LoVo (cell line): ENCODE measurements at places on chromosomes 6 and 20.

DNA sequence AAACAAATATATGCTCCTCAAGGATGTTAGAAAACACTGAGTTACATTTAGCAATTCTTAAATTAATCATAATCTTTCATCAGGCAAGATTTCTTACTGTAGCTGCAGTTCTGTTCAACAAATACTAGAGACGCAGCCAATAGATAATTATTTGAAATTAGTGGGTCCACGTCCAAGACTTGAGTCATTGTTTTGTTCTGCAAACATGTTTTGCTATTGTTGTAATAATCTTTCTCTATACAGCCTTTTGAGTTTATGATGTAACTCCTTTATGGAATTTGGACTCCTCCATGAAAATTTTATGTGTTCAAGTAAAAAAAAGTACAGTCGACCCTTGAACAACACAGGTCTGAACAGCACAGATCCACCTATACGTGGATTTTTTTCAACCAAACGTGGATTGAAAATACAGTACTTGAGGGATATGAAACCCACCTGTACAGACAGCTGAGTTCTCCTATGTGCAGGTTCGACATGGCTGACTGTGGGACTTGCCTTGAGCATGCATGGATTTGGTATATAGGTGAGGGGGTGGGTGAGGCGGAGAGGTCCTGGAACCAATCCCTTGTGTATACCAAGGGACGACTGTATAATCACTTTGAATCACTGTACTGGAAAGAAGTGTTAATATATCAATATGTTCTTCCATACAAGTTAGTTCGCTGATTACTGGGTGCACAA, 41.3 kb upstream of the SLC22A16 start:
- DNase-seq, result no peak

DNA sequence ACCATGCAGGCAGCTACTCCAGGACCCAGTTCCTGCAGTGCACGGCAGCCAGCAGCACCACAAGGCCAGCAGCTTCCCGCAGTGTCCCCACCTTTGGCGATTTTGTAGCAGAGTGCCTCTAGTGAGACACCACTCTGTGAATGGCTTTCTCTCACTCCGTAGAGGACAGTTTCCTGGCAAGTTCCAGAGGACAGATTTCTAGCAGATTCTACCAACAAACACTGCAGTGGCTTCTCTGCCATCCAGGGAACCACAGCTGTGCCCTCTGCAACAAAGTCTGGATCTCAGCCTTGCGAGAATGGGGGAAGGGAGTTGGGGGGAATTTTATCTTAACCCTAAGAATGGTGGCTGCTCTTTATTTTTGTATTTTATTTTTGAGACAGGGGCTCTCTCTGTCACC, 28.7 kb downstream of the SNHG17 start:
- DNase-seq, result no peak

- DNase-seq, result no peak
These were observed 842 bp downstream of the POLR1C start for GRCh38 chr6:43517505-43518357.

GRCh38 chr6:30793521-30794194, 49.3 kb upstream of the IER3 start:
- DNase-seq, result no peak

- DNase-seq, result no peak
These were observed 46.8 kb downstream of the CHMP4B start for GRCh38 chr20:33857722-33858563.

DNA sequence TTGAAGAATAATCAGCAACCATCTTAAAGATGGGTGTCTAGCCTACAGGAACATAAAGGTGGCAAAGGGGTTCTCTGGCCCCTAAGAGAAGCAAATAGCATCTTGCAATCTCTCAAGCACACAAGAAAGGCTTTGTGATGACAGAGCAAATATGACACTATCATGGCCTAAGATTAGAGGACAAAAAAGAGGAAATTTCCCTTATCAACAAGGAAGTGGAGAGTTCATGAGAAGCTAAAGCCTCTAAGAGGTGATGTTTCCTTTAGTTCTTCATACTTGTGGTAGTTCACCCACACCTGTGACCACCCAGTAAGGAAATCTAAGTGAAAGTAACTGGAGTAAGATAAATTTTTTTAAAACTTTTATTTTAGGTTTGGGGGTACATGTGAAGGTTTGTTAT, 88.4 kb downstream of the OLIG3 start:
- no peak for DNase-seq

DNA sequence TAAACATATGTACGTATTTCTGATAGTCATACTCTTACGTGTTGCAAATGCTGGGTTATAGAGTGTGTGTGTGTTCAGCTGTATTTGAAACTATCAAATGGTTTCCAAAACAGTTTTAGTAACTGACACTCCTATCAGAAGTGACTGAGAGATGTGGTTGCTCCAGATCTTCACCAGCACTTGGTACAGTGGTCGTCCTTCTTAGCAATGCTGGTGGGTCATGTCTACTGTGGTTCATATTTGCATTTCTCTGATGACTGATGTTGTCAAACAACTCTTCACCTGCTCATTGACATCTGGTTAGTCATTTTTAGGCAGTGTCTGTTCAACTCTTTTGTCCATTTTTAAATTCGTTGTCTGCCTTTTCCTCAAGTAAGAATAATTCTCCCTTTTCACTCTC, 259.3 kb downstream of the KIF16B start:
- DNase-seq, result no peak

GRCh38 chr6:33126101-33126714, 50.4 kb downstream of the HLA-DPB1 start:
- peak; percentile 9 for DNase-seq

- DNase-seq, result no peak
These were observed 5.4 kb downstream of the FBXL4 start for GRCh38 chr6:98942263-98942803.

DNA sequence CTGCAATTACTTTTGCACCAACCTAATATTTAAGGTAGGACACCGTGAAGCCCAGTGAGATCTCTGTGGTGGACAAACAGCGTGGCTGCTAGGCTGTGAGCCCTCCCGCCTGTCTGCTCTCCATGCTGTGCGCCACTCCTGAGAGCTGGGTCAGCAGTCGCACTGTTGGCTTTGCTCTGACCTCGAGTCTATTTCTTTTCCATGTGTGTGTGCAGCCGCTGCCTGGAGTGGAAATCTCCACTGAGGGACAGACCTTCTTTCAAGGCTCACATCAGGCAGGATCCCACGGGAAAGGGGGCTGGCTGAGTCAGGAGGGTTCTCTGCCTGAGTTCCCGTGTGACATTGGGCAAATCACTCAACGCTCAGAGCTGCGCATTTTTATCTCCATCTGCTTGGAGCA, 27.1 kb downstream of the RIPOR3 start:
- DNase-seq, result no peak

- no peak for DNase-seq
These were observed 954.4 kb downstream of the PHF3 start for GRCh38 chr6:64589961-64590360.

DNA sequence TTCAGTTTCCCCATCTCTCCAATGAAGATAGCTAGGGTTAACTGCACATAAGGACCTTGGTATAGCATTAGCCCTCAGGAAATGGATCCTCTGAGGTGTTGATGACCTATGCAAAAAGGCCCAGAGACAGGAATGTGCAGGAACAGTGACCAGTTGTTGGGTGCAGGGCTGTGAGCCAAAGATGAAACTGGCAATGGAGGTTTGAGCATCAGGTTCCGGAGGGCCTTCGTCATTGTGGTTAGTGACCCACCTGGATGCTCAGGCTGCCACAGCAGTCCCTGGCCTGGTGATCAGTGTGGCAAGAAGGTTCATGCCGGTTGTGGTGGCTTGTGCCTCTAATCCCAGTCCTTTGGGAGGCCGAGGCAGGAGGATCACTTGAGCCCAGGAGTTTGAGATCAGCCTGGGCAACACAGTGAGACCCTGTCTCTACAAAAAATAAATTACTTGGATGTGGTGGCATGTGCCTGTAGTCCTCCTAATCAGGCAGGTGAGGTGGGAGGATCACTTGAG, 43.7 kb downstream of the TM9SF4 start:
- no peak for DNase-seq

- no peak for DNase-seq
These were observed 45.3 kb downstream of the NINL start for GRCh38 chr20:25539742-25540672.

GRCh38 chr20:10263385-10264165, 44.9 kb downstream of the SNAP25 start:
- no peak for DNase-seq

- DNase-seq, result no peak
These were observed 13.3 kb downstream of the PKHD1 start for GRCh38 chr6:52074155-52074554.

DNA sequence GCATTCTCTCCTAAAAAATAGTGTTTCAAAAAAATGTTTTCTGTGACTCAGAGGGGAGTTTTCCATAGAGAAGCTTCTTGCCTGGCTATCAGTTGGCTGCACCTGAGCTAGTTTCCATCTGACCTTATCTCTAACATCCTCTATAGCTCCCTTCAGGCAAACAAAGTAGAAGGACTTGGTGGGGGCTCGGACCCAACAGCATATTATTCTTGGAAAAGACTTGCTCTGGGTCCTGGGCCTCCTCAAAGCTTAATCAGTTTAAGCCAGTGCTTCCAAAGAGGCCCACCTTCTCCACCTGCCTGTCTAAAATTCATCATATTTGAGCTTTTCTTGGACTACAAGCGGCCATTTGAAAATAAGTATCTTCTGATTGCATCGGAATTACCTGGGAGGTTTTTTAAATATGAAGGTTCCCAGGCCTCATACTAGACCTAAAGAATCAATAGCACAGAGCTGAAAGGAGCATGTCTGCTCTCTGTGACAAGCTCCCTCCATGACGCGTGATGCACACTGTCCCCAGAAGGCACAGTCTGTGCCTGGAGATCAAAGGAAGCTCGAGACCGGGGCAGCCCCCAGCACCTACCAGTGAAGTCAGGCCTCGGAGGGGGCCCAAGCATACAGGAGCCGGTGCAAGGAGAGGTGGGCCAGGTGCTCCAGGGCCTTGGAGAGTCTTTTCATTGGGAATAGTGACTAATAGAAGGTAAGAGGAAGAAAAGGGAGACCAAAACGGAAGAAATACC, 80.6 kb upstream of the HIVEP1 start:
- no peak for DNase-seq

DNA sequence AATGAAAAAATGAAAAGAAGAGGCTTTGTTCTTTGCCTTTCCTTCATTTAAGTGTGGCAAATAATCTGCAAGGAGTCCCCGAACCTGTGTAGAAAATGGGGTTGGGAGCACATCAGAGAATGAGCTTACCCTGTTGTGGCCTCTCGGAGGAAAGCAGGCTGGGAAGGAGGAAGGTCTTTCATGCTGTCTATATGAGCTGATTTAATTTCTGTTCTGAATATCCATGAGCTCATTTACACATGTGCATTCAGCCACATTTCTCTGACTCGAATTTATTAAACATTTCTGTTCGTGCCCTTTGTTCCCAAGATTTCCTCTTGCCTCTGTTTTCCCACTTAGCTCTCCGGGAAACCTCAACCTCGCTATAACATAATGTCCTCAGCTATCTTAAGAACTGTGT, 584.4 kb upstream of the CDH4 start:
- DNase-seq, result no peak

GRCh38 chr20:62239278-62239879, 1.1 kb downstream of the OSBPL2 start:
- DNase-seq, result no peak

DNA sequence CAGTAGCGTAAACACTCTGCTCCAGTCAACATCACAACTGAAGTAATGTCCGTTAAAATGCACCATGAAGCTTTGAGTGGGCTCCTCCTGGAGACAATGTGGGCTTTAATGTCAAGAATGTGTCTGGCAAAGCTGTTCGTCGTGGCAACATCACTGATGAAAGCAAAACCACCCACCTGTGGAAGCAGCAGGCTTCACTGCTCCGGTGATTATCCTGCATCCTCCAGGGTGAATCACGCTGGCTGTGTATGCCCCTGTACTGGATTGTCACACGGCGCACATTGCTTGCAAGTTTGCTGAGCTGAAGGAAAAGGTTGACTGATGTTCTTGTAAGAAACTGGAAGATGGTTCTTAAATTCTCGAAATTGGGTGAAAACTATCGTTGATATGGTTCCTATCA, 128.5 kb downstream of the MOXD1 start:
- no peak for DNase-seq

DNA sequence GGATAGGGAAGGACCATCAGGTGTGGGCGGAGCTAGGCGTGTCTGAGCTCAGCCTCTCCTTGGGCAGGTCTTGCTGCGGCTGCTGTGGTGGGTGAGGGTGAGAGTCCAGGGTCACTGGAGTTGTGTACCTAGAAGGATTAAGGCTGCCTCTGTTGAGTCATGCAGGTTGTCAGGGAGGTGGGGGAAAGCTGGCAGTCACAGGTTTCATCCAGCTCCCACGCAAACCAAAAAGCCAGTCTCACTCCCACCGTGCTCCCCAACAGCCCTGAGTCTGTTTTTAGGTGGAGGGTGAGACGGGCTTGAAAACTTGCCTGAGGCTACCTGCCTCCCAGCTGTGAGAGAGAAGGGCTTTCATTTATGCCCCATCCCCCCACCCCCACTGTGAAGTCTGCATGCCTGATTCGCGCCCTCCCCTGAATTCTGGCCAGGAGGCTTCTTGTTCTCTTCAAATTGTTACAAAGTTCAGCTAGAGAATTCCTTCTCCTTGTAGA, 161.5 kb downstream of the MYLK4 start:
- peak; percentile 55 for DNase-seq

DNA sequence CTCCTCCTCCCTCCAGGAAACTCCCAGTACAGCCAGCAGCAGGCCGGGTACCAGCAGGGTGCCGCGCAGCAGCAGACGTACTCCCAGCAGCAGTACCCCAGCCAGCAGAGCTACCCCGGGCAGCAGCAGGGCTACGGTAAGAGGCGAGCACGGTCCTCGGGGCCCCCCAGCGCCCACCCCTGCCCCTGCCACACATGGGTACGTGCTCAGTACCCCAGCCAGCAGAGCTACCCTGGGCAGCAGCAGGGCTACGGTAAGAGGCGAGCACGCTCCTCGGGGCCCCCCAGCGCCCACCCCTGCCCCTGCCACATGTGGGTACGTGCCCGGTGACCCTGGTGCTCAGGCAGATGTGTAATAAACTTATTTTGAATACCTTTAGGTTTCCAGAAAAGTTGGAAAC, 10.2 kb upstream of the MTG2 start:
- no peak for DNase-seq

- DNase-seq, result no peak
These were observed 101.7 kb upstream of the HDGFL1 start for GRCh38 chr6:22467645-22468044.

DNA sequence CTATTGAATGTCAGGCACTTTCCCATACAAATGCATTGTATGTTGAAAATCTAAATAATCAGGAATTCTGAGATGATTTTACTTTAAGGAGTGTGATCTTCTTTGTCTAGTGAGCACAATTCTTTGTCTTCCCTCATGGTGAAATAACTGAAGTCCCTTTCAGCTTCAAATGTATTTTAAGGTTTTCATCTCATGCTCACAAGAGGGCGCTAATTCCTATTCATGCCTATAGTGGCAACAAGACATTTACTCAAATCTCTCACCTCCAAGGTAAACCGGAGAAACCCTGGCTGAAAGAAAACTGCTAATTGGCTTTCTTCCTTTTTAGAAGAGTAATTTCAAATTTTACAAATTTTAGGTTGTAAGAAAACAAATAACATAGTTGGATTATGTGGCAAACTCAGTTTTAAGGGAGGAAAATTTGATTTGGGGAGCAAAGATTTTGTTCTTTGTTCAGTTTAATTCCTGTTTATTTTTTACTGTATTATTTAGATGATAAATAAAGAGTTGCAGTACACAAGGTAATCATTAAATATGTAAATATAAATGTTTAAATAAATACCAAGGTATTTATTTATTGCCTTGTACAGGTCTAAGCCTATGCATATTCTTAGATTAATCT, 69.1 kb downstream of the SLC35F1 start:
- DNase-seq, result peak; percentile 62
